ENCODE measurements at places on chromosomes 5 and 9.

GRCh38 chr9:136203408-136204144, 1.4 kb downstream of the LHX3 start:
- no peak for DNase-seq

GRCh38 chr9:84504360-84504759, 163.8 kb upstream of the SLC28A3 start:
- DNase-seq = no peak

DNA sequence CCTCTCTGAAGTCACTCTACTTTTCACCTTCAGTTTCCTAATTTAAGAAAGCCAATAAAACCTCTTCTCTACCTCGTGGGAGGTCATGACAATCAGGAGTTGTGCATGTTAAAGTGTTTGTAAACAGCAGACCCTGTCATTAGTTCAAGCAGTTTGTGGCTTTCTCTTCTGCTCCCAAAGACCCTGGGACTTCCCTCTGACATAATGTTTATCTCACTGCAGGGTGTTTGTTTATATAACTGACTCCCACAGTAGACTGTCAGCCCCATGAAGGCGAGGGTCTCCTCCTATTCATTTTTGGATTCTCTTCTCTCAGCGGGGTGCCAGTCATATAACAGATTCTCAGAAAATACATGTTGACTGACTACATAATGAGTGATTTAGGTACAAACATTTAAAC, 360.0 kb upstream of the ZNF462 start:
- no peak for DNase-seq

DNA sequence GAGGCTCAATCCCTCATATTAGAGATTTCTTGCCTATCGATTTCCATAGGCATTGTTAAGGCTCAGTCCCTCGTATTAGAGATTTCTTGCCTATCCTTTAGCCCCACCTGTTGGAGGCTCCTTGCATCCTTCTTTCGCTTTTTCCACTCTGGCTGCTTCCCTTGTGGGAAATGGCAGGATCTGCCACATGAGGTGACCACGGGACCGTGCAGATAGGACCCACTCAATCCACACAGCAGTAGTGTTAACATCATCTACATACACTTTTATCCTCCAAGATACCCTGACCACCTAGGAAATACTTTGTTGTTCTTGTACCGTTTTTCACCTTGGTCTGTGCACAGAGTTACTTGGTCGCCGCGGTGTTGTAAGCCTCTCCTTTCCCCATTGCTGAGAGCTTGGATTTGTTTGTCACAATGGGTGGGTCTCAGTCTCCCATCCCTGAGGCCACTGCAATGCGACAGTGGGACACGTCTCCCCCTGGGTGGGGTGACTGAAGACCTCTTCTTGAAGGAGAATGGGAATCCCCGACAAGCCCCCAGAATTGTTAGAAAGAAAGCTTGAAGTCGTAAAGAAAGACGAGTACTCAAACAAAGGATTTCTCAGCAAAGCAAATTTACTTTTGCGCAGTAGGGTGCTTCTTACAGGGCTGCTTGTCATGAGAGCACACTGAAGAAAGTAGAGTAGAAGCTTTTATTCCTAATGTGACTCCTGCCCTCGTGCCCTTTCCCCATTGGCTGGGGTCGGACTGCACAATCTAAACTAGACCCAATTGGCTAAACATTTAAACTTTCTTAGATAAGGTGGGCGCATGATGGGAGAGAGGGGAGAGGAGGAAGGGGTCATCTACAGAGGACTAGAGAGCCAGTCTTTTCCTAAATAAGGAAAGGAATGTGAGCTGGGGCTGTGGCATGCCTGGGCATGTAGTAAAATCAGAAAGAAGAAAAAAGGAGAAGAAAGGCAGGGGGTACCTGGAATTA, 19.8 kb downstream of the IFT74 start:
- DNase-seq = peak; percentile 17

GRCh38 chr9:88186495-88187110, 48.3 kb upstream of the SPATA31C2 start:
- no peak for DNase-seq

DNA sequence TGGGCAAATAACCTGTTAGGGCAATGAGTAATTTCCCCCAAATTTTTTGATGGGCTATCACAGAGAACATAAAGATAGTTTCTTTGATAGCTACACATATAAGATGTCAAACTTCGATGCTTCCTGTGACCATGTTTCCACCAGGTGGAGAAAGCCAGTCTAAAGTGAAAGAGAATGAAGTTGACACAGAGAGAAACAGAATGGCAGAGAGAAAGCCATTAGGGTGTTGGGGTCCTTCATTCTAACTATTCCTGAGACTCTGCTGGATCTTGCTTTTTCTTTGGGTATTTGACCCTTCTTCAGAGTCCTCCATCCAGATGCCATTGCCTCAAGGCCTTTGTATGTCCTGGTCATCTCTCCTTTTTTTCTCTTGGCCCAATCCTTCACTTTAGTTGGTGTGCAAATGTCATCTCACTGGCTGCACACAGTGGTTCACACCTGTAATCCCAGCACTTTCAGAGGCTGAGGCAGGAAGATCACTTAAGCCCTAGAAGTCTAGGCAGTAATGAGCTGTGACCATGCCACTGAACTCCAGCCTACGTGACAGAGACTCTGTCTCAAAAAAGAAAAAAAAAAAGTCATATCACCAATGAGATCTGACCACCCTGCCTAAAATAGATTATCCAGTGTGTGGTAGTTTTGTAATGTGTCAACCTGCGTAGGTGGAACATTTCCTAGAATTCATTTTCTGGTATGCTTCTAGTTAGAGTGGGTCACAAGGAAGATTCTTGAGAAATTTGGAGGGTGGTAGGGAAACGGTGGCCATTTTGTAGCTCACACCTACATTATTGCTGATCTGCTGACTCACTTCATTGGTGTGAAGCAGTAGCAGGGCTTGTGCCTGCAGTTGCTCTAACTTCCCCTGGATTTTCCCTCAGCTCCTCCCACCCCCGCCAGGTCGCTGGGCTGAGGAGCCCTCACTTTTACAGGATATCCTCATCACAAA, 20.8 kb upstream of the KIF2A start:
- DNase-seq = peak; percentile 56

GRCh38 chr5:100175346-100175745, 359.8 kb upstream of the FAM174A start:
- no peak for DNase-seq

DNA sequence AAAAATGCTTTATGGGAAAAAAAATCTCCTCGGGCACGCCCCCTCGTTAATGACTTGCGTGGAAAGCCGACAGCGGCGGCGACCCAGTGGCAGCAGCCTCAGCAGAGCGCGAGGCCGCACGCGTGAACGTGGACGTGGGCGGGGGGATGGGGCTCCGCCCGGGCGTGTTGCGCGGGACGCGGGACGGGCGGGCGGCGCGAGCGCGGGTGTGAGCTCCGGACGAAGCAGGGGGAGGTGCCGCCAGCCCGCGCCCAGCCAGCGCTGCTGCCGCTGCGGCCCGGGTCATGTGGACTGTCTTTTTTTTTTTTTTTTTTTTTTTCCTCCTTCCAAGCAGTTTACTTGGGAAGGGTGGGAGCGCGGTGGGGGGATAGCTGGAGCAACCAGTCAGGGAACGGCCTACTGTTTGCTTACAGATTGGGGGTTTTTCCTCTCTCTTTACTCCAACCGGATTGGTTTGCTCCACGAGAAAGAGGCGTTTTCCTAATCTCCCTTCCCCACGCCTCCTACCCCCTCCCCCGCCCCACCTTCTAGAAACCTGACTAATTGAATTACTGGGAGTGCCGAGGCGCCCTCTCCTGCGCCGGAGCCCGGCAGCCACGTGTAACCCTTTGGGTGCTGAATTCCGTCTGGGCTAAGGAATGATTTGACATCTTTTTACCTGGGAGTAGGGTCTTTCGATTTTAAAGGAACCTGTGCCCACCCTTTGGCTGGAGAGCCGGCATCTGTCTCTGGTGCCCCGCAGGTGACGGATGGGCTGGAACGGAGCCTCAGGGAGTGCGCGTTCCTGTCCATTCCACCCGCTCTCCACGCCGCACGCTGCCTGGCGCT, 1.7 kb upstream of the EFNA5 start:
- DNase-seq = no peak

DNA sequence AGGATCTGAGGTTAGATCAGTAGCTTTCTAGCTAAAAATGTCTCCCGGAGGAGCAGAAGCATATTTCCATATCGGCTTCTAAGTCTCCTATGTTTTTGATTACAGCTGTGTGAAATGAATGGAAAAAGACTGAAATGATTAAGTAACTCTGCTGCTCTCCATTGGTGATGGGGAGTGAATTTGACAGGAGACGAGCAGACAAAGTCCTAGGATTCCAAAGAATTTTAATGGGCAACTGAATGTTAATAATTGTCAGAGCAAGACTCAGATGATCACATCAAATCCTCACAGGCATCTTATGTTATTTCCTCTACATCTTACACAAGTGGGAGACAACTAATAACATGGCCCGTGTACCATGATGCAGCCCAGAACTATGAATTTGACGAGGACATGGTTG, 66.8 kb downstream of the LIX1 start:
- no peak for DNase-seq

DNA sequence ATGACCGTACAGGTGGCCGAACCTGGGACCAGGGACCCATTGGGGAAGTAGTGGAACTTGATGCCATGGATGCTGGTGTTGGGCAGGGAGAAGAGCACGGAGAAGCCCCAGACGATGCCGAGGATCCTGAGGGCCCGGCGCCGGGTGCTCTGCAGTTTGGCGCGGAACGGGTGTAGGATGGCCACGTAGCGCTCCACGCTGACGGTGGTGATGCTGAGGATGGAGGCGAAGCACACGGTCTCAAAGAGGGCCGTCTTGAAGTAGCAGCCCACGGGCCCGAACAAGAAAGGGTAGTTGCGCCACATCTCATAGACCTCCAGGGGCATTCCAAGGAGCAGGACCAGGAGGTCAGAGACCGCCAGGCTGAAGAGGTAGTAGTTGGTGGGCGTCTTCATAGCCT, 585 bp downstream of the NMUR2 start:
- no peak for DNase-seq

GRCh38 chr9:101462558-101462957, 27.0 kb upstream of the ALDOB start:
- no peak for DNase-seq

GRCh38 chr5:133274597-133274935, 222.8 kb downstream of the HSPA4 start:
- no peak for DNase-seq

DNA sequence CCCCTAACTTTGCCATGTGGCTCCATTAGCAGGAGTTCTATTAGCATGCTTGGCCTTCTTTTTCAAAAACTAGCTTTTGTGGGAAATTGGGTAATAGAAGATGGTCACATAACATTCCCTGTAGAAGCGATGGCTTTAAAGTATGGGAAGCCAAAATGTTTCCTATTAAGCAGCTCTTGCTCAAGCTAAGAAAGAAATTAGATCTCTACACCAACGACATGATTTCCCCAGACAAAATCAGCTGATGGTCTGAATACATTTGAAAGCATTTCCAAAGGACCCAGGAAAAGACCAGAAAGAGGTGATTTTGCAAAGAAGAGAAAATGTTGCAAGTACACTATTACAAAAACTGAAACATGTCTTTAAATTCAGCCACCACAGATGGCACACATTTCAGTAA, 4.8 kb upstream of the NFIL3 start:
- no peak for DNase-seq

- DNase-seq = no peak
Observed at GRCh38 chr5:149904293-149904886, 40.2 kb downstream of the PDE6A start.

- DNase-seq = no peak
Observed at GRCh38 chr9:105678163-105678562, 15.9 kb downstream of the TAL2 start.

- DNase-seq = peak; percentile 9
Observed at GRCh38 chr9:137804908-137805630, 72.5 kb upstream of the CACNA1B start.

DNA sequence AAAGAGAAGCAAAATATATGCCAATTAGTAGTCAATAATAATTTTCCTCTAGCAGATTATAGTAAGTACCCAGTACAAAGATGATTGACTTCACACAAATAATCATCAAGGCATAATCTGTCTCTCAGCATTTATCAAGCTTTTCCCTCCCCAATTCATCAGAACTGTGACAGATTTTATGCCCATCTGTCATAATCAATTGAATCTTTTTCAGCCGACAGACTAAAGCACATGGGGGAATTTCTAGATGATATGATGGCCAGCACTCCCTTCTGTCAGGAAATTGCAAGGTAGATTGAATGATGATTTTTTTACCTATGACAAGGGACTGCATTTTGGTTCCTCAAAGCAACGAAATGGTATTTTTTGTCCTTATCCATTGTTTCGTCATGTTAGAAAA, 227.1 kb upstream of the CYLC2 start:
- no peak for DNase-seq

DNA sequence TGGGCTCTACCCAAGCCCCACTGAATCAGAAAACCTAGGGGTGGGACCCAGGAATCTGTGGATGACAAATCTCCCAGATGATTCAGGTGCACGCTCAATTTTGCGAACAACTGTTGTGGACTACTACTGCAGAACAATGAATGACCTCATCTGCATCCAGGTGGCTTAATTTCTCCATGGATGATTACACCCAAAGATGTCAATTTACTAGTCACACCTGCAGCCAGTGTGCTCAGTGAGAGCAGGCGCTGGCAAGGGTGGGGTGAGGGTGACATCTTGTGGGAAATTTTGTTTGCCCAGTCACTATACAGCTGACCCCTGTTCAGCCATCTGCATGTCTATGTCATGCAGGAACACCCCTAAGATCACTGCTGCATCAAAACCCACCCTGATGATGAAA, 118.2 kb downstream of the ENTREP1 start:
- DNase-seq = no peak

DNA sequence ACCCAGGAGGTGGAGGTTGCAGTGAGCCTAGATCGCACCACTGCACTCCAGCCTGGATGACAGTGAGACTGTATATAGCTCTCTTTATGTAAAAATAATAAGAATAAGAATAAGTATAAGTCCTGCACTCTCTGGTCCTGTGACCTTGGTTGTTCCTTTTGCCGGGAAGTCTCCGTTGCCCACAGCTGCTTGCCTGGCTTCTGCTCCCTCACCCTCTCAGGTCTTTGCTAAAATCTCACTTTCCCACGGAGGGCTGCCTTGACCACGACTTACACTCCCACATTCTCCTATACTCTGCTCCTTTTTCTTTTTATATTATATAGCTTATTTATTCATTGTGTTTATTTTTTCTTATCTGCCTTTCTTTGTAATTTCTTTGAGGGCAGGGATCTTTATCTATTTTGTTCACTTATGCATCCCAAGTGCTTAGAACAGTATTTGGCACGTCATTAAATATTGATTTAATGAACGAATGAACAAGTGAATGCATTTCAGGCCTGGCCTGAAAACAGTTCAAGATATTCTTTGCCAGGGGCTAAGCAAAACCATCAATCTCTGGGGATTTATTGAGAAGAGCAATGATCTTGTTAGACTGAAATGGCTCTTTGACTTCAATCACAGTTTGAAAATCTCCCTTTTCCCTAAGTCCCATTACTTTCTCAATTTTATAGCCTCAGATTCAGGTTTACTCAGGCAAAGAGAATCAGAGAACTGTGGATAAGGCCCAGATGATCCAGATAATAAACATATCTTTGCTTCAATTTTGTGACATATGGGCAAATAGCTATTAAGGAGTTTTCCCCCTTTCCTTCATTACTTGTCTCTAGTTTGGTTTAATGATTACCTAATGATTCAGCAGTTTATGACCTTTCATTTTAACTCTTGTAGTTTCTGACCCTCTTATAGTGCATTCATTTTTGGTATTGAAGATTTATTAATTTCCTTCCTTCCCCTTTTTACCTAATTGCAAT, 60.8 kb upstream of the TMC1 start:
- DNase-seq = no peak
